ENCODE measurements at places on chromosomes 4 and X.

DNA sequence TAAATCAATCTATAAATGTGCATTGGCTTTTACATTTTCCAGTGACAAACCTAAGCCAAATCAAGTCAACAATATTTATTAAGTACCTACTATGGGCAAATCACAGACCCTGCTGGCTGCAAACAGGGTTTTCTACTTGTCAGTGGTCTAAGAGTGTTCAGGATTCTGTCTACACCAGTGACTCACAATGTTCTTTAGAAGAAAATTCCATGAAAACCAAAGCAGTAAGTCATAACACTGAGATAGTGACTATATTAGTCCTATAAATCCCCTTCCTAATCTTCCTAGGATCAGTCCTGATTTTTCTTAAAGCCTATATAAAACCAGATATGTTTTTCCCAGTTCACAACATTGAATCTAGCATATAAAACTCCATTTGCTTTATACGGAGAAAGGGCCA, 69.7 kb downstream of the PPP3CA start:
- DNase-seq, result no peak

GRCh38 chr4:139777757-139778156, 112.1 kb downstream of the MGST2 start:
- no peak for DNase-seq

DNA sequence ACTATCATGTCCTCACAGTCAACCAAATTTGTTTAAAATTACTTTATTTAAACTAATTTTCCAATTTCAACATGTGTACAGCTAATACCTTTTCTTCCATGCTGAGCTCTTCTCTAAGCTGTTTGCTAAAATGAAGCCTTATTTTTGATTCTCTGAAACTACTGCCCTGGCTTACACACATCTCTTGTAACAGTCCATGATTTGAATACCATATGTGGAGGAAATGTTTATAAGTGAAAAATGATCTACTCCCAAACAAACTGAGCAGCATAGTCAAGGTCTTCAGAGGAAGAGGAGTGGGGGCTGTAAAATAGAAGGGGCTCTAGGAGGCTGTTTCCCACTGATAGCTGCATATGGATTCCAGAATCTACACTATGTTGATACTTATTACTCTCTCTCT, 188.7 kb downstream of the ANKRD50 start:
- no peak for DNase-seq

- no peak for DNase-seq
Observed at GRCh38 chrX:107676559-107677378, 48.5 kb downstream of the PRPS1 start.

GRCh38 chrX:108216919-108217571, 125.5 kb downstream of the ATG4A start:
- no peak for DNase-seq

DNA sequence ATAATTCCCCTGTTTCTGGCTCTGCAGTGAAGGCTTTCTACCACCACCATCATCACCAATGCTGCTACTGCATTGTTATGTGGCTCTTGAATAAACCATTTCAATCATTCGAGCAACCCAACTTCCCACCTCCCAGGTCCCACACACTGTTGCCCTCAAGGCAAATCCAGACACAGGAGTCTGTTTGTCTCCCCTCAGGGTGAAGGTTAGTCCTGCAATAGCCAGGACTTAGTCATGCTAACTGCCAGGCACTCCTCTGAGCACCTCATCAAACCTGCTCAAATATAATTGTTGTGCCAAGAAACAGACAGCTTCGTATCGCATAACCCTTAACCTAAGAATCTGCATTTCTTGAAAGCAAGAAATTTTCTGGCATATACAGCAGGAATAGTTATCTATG, 213.2 kb downstream of the KDR start:
- no peak for DNase-seq

- DNase-seq, result no peak
Observed at GRCh38 chr4:74632634-74633033, 161.7 kb downstream of the BTC start.

- no peak for DNase-seq
Observed at GRCh38 chrX:121655276-121655675, 607.9 kb downstream of the GLUD2 start.

- DNase-seq, result no peak
Observed at GRCh38 chrX:39320165-39320564, 518.9 kb downstream of the MID1IP1 start.

- no peak for DNase-seq
Observed at GRCh38 chrX:68684291-68684918, 36.9 kb downstream of the STARD8 start.

GRCh38 chr4:54433686-54434085, 204.6 kb downstream of the PDGFRA start:
- DNase-seq, result no peak

GRCh38 chrX:9132036-9132638, 98.2 kb upstream of the FAM9B start:
- DNase-seq, result no peak

DNA sequence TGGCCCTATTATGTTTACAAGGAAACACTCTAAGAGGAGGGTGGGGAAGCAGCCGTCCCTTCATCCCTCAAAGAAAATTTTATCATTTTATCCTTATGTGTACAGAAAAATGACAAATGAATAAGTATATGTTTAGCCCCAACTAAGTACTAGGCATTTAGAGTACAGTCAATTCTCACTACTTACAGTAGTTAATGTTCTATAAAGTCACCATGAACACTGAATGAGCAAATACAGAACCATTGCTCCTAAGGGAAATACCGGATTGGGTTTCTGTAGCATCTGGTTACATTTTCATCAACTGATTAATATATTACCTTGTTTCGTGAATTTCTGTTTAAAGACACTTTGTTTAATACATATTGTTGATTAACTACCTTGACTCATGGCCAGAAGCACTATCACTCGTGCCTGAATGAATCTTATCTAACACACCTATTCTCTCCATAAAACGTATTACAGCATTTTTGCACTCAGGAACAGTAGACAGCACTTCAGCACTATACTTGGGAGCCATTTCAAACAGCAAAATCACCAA, 109.3 kb downstream of the ASB9 start:
- DNase-seq, result no peak

- DNase-seq, result no peak
Observed at GRCh38 chrX:138765051-138765450, 53.5 kb upstream of the FGF13 start.

DNA sequence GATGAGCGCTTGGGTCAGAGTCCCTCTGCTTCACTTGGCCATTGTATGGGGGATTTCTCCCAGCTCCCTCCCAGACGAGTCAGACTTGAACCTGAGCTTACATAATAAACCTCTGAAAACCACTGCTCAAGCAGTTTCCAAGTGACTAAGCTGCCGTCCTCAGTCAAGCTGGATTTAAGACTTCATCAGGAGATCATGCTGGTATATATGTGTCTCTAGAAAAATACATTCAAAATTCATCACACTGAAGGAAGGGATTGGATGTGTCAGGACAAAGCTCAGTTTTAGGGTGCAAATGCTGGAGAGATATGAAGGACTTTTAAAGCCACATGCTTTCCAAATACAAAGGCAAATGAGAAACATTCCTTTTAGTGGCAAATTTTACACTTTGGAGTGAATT, 114.3 kb downstream of the QDPR start:
- DNase-seq, result no peak

GRCh38 chr4:13240066-13240465, 244.1 kb downstream of the RAB28 start:
- no peak for DNase-seq

DNA sequence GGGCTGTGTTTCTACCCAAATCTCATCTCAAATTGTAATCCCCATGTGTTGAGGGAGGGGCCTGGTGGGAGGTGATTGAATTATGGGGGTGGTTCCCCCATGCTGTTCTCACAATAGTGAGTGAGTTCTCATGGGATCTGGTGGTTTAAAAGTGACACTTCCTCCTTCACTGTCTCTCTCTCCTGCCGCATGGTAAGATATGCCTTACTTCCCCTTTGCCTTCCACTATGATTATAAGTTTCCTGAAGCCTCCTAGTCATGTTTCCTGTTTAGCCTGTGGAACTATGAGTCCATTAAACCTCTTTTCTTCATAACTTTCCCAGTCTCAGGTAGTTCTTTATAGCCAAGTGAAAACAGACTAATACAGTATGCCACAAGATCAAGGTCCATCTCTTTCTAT, 70.0 kb upstream of the MSX1 start:
- no peak for DNase-seq

DNA sequence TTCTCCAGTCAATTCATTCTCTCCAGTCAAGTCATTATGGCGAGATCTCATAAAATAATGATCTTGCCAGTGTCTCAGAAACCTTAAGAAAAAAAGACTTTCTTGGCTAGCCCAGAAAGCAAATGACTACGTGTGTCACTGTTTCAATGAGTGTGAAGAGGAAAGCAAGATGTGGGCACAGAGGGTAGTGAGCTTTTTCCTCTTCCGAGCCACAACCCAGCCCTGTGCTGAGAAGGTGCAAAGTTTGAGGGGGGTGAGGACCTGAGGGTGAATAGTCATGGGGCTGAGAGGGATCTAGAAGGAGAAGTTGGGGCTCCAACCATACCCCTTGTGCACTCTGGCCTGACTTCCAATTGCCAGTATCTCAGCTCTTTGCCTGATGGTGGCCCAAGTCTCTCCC, 85.6 kb upstream of the EGFL6 start:
- DNase-seq, result no peak

DNA sequence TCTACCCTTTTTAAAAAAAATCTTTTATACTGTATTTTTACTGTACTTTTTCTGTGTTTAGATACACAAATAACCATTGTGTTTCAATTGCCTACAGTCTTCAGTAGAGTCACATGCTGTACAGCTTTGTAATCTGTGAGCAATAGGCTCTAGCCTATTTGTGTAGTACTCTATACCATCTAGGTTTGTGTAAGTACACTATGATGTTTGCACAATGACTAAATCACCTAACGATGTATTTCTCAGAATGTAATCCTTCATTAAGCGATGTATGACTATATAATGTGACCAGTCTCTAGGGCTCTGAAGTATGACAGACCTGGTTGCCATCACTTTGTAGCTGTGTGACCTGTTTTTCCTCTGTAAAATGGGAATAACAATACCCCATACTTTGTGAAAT, 14.2 kb upstream of the DCAF4L1 start:
- no peak for DNase-seq
